Progenitor cell of endocrine pancreas (in vitro differentiated cells): ENCODE measurements at places on chromosomes 16 and 17. TPM values are rescaled to one million over a fixed set of nuclear protein-coding genes. Genes with fewer than 3 reads are reported as not detected.

HOXB6 gene
- 0.96 and 3.1 TPM in 2 replicates for total RNA-seq

TBC1D3E gene
- total RNA-seq: 0.14 TPM in 1 of 2 replicates, not detected in the other

C17orf100 gene
- total RNA-seq: 6.1 TPM in 2 replicates

DNA sequence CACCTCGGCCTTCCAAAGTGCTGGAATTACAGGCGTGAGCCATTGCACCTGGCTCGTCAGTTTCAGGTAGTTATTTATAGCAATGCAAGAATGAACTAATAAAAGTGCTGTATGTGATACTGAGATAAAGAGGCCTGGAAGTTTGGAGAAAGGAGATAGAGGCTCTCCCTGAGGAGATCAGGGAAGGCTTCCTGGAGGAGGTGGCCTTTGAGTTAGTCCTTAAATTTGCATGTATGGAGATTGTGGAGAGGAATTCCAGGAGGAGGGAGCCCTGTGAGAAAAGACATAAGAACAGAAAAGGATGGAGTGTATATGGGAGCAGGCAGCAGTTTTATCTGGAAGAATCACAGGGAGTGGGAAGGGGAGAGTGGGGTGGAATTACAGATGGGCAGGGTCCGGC is 276.6 kb upstream of the EEF2KMT start:
- DNase-seq: no peak

FOXO3B gene
- total RNA-seq: 19.3 and 20.4 TPM in 2 replicates

DNA sequence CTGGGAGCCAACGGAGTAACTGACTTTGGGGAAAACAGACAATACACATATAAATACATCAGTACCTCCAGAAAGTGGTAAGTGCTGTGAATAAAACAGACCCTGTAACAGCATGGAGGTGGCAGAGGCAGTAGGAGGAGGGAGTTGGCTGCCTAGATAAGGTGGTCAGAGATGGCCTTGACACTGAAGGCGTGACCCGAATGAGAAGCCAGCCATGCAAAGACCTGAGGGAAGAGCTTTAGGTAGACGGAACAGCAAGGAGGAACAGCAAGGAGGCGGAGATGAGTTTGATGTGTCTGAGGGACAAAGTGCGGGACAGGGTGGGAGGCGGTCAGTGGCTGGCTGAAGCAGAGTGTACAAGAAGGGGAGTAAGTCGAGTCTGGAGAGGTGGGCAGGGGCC is 8.1 kb upstream of the SLC6A4 start:
- DNase-seq: no peak

- no peak for DNase-seq
These were observed 86.8 kb downstream of the CMIP start for GRCh38 chr16:81531419-81531821.

GRCh38 chr17:72599891-72600290 is 479.1 kb downstream of the SOX9 start:
- no peak for DNase-seq

GRCh38 chr16:82629441-82630027 is 2.8 kb downstream of the CDH13 start:
- no peak for DNase-seq

- DNase-seq: no peak
These were observed 7.3 kb downstream of the MTMR4 start for GRCh38 chr17:58507123-58507634.

MYH3 gene
- 4.4 and 5.6 TPM in 2 replicates for total RNA-seq

DNA sequence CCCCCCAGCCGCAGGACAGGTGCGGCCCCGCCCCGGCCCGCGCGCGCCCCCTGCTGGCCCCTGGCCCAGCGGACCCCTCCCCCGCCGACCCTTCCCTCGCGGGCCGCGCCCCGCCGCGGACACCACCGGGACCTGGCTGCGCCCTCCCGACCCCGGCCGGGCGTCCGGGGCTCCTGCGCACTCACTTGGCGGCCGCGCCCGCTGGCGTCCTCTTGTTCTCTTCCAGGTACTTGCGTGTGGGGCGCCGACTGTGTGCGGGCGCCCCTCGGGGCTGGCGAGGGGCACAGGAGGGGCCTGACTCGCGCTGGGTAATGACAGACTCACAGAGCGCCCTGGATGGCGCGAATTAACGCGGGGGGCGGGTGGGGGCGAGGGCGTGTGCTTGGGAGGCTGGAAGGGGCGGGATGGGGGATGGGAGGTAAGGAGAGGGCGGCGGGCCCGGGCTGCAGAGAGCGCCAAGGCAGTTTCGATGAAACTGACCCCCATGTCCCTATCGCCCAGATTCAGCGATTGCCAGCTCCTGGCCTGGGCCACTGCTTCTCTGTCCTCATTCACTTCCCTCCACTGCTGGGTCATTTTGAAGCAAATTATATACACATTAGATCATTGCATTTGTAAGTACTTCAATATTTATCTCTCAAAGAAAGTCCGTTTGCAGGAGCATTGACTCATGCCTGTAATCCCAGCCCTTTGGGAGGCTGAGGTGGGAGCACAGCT is 445 bp upstream of the DBNDD1 start:
- DNase-seq: peak; percentile 74

GRCh38 chr17:79648181-79648831 is 37.5 kb upstream of the RBFOX3 start:
- peak; percentile 5 for DNase-seq

DNA sequence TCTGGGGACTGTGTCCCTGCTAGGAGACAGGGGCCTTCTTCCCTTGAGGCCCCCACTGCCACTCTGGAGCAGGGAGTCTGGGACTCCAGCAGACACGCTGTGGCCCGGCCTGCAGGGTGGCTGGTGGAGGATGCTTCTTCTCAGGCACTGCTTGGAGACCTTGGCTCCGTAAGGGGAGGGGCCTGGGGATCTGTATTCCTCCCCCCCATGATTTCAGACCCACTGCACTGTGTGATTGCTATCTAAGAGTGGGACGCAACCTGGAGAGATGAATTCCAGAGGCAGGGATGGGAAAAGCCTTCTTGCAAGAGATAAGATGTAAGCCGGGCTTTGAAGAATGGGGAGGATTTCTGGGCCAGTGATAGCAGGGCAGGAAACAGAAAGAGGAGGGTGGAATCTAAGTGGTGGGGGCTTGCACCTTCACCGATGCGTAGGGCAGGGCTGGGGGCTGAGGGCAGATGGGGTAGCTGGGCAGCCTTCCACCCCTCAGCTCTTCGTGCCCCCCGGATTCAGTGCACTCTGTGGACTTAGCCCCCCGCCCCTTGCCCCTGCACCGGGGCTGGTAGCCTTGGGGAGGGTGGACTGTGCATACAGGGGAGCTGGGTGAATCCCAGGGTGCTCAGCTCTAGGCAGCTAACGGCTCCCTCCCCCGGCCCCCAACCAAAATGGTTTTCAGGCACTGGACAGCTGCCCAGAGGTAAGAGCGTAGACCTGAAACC is 5.2 kb upstream of the GSE1 start:
- no peak for DNase-seq

DNA sequence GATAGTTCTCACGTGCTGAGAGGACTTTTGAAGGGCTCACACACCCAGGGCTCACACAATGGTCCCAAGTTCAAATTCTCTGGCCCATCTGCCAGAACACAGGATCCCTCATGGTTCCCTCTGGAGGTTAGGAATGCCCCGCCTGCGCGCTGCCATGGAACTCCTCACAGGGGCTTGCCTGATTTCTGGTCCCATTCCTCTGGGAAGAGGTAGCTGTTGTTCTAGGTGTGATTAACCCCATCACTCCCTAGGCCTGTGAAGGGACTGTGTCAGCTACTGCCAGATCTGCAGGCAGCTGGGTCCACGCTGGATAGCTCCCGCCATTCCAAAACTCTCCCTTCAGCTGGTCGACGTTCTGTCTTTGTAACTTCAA is 2.3 kb upstream of the ARMC5 start:
- DNase-seq: no peak

DNA sequence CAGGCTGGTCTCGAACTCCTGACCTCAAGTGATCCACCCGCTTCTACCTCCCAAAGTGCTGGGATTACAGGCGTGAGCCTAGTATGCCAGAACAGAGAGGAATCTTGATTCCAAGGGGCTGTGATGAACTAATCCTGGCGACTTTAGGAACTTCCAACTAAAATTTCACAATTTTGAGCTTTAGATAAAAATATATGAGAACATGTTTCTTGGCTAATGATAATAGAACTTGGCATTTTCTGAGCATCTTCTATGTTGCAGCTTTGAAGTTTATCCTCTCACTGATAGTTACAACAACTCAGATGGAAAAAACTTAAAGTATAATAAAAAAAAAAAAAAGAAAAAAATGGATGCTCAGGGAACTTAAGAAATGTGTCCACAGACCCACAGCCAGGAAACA is 69.8 kb upstream of the WSCD1 start:
- no peak for DNase-seq

DNA sequence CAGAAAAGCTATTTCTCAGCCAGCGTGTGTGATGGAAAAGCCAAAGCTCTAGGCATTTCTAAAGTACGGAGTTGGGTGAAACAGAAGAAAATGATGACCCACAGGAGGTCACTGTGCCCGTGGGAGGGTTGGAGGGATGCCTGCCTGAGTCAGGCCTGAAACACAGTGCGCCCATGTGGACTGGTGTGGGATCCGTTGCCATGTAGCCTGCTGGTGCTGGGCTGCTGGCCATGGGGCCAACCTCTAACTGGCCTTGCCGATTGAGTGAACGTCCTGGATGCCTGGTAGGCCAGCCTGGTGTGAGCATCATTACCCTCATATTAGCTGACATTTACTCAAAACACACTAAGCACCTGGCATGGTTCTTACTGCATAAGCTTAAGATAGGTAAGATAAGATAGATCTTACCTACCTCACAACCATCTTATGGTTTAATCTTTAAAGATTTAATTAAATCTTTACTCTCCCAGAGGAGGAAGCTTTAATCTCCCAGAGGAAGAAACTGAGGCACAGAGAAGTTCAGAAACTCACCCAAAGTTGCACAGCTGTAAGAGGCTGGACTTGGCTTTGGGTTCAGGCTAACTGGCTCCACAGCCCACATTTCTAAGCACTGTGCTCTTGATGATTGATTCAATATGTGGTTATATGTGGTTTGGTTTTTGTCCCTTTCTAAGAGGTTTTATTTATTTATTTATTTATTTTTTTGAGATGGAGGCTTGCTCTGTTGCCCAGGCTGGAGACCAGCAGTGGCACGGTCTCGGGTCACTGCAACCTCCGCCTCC is 15.7 kb downstream of the MGAT5B start:
- DNase-seq: no peak

GRCh38 chr17:82059272-82060000 is 6.2 kb downstream of the DUS1L start:
- DNase-seq: no peak
